ENCODE measurements at places on chromosomes 4 and X.
A peak's percentile ranks its signal among the peaks of the same experiment; 100 is the strongest.

GRCh38 chr4:150212927-150213326 lies 134.7 kb downstream of the DCLK2 start:
- no peak for DNase-seq

DNA sequence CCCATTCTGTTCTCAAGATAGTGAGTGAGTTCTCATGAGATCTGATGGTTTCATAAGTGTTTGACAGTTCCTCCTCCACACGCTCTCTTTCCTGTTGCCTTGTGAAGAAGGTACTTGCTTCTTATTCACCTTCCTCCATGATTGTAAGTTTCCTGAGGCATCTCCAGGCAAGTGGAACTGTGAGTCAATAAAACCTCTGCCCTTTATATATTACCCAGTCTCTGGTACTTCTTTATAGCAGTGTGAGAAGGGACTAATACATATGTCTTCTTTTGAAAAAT lies 58.4 kb downstream of the CFAP299 start:
- DNase-seq: no peak

DNA sequence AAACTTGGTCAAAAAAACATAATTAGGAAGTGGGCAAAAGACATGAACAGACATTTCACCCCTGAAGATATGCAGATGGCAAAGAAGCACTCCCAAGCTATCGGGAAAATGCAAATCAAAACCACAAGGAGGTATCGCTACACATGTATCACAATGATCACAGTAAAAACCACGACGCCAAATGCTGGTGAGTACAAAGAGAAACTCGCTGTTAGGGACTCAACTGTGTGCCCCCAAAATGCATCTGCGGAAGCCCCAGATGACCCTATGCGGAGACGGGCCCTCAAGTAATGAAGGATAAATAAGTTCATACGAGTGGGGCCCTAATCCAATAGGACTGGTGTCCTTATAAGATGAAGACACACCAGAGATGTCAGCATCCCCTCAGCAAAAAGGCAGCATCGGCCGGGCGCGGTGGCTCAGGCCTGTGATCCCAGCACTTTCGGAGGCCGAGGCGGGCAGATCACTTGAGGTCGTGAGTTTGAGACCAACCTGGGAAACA lies 10.2 kb downstream of the GAK start:
- no peak for DNase-seq

DNA sequence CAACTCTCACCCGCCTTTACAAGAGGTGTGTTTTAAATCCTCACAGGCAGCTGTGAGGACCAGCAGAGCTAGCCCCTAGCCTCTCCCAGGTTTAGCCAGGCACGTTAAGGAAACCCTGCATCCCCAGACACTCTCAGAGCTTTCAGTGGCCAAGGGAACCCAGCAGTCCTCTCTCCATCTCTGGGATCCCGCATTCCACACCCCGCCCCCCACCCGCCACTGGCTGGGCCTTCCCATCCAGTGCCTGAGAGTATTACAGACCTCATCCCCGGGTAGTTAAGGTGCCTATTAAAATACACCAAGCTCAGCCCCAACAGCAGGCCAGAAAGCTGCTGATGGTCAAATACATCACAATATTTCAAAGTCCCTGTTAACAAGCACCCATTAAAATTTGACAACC lies 256.2 kb downstream of the BCOR start:
- DNase-seq: no peak

- no peak for DNase-seq
These were observed 62.7 kb upstream of the IL15 start for GRCh38 chr4:141573678-141574077.

DNA sequence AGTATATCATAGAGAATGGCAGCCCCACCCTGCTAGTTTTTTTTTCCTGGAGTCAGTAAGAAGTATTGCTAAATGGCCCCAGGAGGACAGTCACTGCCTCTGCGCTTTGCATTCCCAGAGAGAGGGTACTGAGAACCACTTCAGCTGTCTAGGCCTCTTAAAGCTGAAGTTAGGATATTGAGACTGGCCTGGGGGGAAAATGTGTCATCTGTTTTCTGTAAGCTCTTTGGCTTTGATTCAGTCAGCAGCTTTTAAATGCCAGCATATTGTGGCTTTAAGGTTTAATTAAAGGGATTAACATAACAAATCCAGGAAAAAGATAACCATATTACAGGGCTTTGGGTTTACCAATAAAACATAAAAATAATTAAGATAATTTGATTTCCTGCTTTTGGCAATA lies 852.0 kb downstream of the PCDH18 start:
- DNase-seq: no peak

DNA sequence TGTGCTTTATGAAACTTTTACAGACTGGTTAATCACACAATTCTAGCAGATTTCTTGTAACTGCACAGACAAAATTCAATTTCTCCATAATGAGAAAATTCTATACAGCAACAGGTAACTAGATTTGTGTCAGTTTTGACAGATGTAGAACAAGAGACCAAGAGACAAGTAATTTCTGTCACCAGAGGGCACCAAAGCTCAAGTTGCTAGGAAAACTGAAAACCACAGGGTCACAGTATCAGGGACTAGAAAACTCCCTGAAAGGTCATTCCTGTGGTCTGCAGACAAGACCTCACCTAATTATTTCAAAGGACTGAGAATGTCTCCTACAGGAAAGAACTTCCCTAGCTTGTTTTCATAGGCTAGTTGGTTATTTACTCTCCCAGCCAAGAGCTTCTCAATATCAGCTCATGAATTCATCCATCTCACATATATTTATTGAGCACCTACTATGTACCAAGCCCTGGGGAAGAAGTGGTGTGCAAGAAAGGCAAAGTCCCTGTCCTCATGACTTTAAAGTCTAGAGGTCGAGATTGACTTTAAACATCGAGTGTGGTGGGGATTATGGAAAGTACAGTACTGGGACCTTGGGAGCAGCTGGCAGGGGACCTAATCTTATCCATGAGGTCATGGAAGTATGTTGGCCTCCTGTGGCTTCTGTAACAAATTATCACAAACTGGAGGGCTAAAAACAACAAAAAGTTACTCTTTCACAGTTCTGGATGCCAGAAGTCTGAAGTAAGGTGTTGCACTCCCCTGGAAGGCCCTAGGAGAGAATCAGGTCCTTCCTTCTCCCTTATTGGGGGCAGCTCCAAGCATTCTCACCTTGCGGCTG lies 47.8 kb upstream of the SETD7 start:
- DNase-seq: peak; percentile 19

DNA sequence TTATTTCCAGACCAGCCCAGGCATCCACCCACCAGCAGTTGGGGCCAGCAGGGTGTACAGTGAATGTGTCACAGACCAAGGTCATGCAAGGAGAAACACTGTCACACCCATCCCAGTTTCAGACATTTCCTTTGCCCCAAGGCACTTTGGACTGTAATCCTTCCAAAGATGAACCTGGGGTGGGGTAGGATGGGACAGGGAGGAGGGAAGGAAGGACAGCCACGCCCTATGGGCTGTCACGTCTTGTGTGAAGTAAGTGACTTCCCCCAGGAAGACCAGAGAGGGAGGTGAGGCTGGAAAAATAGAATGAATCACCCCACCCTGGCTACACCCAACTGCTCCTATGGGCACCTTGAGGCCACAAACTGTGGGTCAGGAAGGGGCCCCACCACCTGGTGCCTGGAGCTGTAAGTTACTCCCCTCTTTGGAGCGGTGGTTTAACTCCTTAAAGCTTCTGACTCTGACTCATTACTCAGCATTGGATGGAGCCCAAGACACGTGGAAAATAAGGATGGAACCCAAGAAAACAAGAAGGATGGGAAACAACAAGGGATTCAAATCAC lies 349.9 kb upstream of the KLF3 start:
- peak; percentile 31 for DNase-seq

Measured in activated CD4-positive, alpha-beta T cell treated with anti-CD3 and anti-CD28 coated beads, Interleukin-2, amount 50 U/mL, for 48 hours (primary cell).